ENCODE measurements at places on chromosomes 1 and 21. TPM values are rescaled to one million over a fixed set of nuclear protein-coding genes. Genes with fewer than 3 reads are reported as not detected.
A peak's percentile ranks its signal among the peaks of the same experiment; 100 is the strongest.

- no peak for DNase-seq
Measured at GRCh38 chr1:13784971-13785370, 85.0 kb downstream of the PRDM2 start.

- DNase-seq: no peak
Measured at GRCh38 chr21:29125191-29125590, 5.3 kb upstream of the MAP3K7CL start.

GRCh38 chr1:84365225-84366221 is 32.8 kb upstream of the DNASE2B start:
- peak; percentile 97 for DNase-seq

Gene GPR161
- total RNA-seq: 9.5 TPM

Gene SERTAD4
- 0.22 TPM for total RNA-seq

DNA sequence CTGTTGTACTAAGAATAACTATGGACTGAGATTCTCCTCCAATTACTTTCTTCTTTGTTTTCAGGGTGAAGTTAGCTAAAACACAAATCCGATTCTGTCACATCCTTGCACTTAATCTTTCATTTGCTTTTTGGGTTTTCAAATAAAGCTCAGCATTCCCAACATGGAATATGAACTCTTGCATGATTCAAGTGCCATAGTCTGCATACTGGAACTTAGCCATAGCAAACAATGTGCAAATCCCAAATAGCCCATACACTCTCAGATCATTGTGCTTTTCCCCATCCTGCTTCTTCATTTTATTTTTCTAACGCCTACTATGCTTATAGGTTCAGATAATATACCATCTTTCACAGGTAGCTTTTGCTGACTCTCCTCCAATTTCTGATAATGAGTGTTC is 455.8 kb upstream of the PRMT6 start:
- no peak for DNase-seq

- DNase-seq: no peak
Measured at GRCh38 chr21:45176141-45176540, 101.8 kb downstream of the ADARB1 start.

DNA sequence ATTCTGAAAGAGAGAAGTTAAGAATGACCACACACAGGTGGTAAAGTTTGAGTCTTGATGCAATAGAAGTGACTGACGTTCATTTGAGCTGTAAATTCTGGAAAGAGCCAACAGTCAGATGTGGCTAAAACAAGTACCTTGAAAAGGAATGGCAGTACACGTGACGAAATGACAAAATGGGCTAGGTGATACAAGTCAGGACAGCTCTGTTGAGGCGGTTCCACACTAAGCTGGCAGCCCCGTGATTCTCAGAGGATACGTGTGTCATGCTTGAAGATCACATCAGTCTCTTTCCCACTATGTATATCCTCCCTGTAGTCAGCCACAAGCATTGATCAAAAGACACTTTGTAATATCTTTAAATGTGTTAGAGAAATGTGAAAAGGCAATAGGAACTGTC is 881.3 kb upstream of the ADGRL2 start:
- DNase-seq: no peak

Gene AURKAIP1
- 83.2 TPM for total RNA-seq

GRCh38 chr21:34598931-34599400 is 15.9 kb downstream of the RCAN1 start:
- no peak for DNase-seq

DNA sequence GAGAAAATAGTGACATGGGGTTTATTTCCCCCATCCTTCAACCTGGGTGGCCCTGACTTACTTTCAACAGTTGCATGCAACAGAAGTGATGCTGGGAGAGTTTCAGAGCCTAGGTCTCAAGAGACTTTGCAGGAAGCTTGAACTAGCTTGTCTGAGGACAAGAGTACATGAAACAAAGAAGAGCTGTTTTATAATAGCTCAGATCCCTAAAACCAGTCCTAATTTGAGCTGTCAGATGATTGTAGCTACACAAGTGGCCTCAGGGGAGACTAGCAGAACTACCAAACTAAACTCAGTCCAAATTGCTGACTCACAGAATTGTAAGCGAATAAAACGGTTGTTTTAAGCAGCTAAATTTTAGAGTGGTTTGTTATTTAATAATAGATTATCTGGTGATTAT is 17.1 kb downstream of the RC3H1 start:
- DNase-seq: no peak

GRCh38 chr1:151806170-151806569 is 951 bp upstream of the LINGO4 start:
- DNase-seq: no peak

DNA sequence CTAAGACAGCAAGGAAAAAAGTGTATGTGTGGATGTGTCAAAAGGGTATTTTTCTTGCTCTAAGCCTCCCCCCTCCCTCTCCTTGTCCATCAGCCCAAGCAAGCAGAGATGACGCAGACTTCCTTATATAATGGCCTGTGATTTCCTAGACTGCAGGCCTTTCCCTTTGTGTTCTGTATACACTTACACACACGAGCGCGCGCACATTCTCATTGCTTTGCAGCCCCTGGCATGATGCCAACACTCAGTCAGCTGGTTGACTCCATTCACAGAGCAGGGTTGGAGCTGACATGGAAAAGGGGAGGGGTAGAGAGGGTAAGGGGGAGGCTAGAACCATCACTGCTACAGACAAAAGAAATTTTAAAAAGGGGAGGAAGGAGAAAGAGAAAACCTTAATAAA is 41.8 kb downstream of the GATAD2B start:
- peak; percentile 98 for DNase-seq

GRCh38 chr1:208159555-208160258 is 84.5 kb downstream of the PLXNA2 start:
- peak; percentile 22 for DNase-seq

Gene PRRX1
- 0.65 TPM for total RNA-seq

DNA sequence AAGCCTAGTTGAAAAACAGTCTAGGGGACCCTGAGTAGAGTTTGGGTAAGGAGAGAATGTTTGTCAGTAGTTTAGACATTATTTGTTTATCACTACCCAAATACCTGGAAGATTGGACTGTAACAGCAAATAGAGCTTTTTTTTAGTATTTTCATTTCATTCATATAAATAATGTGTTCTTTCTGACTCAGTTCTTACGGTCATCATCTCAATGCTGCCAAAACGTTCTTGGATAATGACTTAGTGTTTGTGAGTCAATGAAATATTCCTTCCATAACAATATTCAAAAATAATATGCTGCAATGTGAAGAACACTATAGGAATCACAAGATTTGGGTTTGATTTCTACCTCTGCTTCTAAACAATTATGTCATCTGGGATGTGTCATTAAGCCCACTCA is 400.0 kb upstream of the PKN2 start:
- no peak for DNase-seq

DNA sequence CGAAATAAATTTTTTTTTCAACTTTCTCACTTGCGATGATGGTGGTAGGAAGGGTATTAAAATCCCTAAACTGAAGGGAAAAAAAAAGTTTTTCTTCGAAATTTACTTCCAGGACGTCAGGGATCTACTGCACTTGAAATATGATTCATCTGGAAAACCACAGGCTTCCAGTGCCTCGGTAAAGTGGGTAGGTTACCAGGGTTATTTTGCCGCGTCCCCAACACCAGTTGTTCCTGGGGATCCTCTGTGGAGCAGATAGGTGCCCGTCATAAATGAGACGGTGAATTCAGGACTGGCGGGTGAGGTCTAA is 773 bp downstream of the RABIF start:
- no peak for DNase-seq

DNA sequence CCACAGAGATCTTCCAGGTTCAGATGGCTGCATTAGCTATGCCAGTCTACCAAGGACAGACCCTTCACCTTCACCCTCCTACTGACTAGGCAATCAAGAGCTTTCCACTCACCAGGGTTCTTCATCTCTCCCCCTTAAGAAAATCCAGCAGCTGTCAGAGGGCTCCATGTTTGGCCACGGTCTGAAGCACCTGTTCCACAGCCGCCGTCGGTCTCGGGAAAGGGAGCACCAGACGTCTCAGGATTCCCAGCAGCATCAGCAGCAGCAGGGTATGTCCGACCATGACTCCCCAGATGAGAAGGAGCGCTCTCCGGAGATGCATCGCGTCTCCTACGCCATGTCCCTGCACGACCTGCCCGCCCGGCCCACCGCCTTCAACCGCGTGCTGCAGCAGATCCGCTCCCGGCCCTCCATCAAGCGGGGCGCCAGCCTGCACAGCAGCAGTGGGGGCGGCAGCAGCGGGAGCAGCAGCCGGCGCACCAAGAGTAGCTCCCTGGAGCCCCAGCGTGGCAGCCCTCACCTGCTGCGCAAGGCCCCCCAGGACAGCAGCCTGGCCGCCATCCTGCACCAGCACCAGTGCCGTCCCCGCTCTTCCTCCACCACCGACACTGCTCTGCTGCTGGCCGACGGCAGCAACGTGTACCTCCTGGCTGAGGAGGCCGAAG is 13.8 kb downstream of the TMCC2 start:
- no peak for DNase-seq

DNA sequence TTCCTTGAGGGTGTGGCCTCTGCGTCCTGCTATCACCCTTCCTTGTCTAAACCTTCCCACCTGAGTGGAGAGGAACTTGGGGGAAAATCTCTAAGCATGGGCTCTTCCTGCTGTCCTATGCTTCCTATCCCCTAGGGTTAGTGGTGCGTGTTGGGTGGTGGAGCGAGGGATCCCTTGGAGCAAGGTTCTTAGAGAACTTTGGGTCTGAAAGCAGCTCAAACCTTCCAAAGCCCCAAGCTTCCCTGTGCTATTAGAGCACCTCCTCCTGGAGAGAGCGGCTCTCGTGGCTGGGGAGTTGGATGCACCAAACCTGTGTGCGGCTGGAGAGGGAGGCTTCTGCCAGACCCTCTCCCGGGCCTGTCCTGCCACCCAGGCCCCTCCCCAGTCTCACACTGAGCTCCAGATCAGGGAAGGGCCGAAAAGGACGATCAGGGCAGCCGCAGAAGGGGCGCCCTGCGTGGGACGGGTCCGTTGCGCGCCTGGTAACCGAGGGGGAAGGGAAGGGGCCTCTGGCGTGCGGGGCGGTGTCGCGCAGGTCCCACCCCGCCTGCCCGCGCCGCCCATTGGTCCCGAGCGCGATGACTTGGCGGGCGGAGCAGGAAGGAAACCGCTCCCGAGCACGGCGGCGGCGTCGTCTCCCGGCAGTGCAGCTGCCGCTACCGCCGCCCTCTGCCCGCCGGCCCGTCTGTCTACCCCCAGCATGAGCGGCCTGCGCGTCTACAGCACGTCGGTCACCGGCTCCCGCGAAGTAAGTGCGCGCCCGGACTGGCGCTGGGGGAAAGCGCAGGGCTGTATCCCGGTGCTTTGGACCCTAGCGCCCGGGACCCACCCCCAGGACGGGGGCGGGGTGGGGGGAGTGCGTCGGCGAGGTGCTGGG is at the start of gene SH3BGRL3:
Gene SH3BGRL3, plus strand, starts transcription at position 631 of the 877 bp plus-strand sequence. Its CDS starts 70 bp downstream, at position 701.
- DNase-seq: peak; percentile 89

Gene TNFAIP8L2
- 0.20 TPM for total RNA-seq

Gene CDCA8
- total RNA-seq: 5.7 TPM

Gene GNB1
- total RNA-seq: 72.4 TPM

DNA sequence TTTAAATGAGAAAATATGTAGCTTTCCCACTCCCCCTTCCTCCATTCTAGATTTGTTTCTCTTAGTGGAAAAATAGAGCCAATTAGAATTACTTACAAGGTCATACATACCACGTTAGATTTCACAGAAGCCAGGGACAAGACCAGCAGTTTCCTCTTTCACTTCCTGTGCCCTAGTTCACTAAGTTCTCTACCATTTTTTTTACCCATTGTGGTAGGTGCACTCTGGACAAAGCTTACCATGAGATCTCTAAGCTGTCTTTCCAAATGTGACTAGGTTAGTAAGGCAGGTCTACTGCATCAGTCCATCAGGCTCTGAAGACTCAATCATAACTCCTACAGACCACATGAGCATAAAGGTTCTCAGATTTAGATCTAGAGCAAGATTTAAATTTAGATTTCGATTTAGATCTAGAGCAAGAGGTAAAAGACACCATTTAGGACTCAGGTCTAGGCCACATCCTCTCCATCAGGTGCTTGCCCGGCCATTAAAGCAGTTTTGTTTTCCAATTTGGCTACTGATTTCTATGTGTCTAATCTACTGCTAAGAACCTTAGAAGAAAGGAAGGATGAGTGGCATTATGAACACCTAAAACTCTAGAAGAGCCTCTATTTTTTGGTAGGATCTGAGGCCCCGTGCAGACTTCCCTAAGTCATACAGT is 235.3 kb downstream of the FAF1 start:
- peak; percentile 41 for DNase-seq

DNA sequence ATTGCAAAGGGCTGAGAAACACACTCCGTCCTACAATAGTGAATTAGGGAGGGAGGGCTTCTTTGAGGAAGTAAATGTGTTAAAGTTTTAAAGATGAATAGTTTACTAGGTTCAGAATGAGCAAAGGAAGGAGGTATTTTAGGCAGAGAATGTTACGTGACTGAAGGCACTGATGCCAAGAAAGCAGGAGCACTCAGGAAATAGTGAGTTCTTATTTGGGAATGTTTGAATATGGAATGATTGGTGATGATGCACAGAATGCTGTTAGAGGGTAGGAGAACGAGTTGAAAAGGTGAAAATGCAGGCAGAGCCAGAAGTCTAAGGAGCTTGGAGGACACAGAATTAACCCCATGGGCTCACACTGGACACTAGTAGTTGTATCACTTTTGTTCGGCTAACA is 108.0 kb downstream of the NRIP1 start:
- DNase-seq: peak; percentile 11

GRCh38 chr21:45996311-45997204 is 15.0 kb downstream of the COL6A1 start:
- no peak for DNase-seq

Gene PLPP3
- 58.1 TPM for total RNA-seq

Gene APCS
- not detected for total RNA-seq

Gene KLHDC8A
- not detected for total RNA-seq
